CD4-positive, alpha-beta T cell (primary cell): ENCODE measurements at places on chromosomes 1 and 21.

DNA sequence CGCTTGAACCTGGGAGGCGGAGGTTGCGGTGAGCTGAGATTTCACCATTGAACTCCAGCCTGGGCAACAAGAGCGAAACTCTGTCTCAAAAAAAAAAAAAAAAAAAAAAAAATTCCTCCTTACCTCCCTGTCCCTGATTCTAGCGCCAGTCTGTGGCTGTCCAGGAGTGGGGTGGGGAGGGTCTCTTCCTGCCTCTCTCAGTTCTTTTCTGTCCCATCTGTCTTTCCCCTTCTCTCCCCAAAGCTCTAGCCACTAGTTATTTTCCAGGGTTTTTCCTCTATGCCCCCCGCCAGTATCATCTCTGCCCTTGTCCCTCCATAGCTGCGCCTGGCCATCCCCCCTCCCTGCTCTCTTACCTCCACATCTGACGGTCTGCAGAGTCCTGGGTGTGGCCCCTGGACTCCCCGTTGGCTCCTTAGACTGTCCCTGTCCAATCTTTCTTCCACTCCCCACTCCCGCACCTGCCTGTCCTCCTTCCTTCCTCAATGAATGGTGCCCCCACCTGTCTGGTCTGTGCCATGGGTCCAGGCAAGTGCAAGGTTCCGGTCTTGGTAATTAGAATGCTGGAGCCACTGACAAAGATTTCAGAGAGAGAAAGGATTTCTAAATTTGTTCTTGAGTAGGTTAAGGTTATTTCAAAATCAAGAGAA lies 1.6 kb upstream of the TMEM63A start:
- DNase-seq: no peak

- no peak for DNase-seq
Measured at GRCh38 chr1:83918688-83919285, 80.1 kb downstream of the TTLL7 start.

DNA sequence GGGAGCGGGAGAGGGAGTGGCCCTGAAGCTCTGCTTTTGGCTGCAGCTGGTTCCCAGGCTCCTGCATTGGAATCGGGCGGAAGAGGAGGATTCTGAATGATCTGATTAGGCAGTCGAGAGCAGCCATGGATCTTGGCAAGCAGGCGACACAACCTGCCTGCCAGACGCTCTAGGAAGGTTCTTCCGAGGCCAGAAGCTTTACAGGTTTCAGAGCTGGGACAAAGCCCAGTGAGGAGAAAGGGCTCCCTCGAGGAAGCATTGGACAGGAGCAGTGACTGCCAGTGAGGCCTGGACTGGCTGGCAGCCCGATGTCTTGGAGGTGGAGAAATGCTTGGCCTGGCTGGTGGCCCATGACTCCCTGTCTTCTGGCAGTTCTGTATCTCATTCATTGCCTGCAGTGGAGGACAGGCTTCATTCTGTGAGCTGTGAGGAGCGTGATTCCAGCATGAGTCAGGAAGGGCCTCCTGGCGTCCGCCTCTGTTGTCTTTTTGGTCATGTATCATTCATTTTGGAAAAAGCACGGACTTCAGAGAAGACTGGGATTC lies 132.7 kb upstream of the IPO9 start:
- DNase-seq: no peak

DNA sequence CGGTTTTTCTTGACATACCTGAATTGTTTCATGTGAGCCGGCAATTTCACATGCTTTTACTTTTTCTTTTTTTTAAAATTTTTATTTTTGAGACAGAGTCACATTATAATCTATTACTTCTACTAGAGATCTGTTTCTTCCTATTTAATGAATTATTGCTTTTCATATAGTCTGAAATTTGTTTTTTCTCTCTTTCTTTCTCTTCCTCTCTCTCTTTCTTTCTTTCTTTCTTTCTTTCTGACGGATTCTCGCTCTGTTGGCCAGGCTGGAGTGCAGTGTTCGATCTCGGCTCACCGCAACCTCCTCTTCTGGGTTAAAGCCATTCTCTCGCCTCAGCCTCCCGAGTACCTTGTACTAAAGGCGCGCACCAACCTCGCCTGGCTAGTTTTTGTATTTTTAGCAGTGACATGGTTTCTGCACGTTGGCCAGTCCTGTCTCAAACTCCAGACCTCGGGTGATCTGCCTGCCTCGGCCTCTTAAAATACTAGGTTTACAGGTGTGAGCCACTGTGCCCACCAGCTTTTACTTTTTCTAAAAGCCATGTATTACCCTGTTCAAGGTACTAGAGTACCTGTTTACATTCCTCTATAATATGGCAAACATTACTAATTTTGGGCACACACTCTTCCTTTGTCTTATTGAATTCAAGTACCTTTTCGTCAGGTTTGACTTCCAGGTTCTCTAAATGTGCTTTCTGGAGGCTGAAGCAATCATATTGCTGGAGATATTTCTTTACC lies 86.5 kb upstream of the RHOU start:
- DNase-seq: no peak

GRCh38 chr1:201504799-201505502 lies 2.0 kb downstream of the CSRP1 start:
- no peak for DNase-seq

DNA sequence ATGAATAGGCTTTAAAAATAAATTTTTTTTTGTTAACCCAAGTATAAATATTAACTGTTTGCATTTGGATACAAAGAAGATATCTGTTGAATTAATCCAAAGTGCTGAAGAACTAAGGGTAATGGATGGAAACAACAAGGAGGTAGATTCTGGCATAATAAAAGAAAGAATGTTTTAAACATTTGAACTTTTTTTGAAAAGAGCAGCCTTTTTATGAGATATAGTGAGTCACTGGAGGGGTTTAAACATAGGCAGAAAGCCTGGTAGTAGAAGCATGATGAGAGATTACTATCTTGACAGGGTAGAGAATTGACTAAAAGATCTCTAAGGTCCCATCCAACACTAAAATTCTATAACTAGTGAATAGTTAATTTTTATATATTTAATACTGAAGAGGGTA lies 2.7 kb downstream of the MIER1 start:
- DNase-seq: no peak

DNA sequence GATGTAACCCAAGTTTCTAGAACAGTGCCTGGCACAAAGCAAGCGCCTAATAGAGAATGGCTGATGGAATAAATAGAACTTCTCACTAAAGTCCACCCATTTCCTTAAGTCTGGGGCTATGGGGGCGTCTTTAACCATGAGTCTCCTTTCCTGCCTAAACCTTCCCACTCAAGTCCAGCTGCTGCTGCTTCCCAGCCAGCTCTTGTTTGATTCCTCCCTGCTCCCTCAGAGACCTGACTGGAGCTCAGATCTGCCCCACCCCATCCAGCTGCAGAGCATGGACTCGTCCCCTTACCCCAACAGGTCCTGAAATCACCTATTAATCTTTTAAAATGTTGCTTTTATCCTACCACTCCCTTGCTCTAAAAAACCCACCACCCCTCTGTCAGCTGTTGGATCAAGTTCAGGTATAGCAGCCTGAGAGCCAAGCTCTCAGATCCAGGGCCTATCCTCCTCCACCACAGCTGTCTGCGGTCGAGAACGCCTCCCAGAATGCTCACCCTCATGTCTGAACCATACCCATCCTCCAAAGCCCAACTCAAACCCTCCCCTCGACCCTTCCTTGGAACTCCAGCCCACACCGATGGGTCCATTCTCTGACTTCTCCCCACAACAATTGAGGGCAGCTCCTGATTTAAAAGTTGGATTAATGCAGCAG lies 12.8 kb upstream of the GALNT2 start:
- DNase-seq: no peak

DNA sequence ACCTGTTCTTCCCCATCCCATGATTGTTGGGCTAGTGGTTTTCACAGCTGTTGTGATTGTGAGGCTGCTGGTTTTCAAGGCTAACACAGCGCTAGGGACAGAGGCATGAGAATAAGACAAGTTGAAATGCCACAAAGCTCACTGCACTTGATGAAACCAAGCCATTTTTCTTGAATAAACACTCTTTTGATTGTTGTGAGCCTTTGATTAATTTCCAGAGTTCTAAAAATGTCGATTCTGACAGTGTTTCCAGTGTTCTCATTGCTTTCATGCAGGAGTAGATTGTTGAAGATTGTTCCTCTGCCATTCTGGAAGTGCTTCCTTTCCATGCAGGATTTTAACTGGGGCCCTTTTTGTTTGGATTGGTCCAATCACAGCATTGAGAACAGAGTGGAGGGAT lies 134.9 kb upstream of the GRIK3 start:
- no peak for DNase-seq

DNA sequence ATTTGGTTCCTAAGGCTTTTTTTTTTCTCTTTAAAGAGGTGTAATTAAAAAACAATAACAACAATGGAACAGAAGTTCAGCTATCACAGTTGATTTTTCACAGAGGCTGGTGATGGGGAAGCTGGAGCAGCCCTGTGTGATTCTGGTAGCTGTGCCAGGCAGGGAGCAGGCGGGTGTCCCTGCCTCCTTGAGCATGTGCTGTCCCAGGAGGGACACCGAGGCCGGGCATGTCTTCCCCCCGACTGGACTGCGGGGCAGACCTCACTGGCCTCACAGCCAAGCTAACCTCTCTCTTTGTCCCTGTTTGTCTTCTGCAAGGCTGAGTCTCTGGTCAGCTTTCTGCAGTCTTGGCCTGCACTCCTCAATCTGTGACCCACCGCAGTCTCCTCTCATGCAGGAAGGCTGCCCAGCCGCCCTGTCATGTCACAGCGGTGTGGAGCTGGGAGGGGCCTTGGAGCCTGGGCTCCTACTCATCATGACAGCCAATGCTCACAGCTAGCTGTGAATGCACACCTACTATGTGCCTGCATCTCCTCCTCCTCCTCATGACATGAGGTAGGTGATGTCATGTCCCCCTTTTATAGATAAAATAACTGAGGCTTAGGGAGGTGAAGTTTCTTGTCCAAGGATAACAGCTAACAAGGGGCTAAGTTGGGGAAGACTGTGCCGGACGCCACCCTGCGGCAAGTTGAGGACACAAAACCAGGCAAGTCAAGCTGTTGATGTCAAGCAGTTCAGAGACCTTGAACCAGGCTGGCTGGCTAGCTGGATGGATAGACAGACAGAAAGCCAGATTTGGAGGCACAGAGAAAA lies 10.3 kb upstream of the ACTL8 start:
- no peak for DNase-seq

DNA sequence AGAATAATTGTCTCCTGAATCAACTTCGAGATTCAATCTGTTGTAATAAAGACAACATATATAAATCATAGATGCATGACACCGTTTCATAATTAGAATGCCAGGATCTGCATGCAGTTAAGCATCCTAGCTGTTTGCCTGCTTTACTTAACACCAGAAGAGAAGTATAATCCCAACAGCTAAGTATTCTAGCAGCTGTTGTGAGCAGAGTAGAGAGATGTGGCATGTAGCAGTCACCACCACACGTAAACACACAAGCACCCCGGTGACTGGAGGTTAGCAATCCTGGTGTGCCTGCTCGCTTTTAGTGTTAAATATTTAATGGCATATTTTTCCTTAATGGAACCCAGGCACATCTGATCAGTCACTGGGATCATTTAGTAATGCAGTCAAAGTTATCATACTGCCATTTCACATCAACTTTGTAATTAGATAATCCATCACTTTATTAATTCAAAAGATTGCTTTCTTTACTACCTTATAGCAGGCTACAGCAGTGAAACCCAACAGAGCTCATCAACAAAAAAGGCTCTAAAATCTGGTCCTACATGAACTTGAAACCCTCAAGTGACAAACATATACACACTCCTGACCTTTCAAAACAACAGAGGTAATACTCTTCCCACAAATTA lies 187.9 kb downstream of the SMYD3 start:
- DNase-seq: no peak

- DNase-seq: no peak
Measured at GRCh38 chr1:228177183-228177475, 11.5 kb downstream of the IBA57 start.

DNA sequence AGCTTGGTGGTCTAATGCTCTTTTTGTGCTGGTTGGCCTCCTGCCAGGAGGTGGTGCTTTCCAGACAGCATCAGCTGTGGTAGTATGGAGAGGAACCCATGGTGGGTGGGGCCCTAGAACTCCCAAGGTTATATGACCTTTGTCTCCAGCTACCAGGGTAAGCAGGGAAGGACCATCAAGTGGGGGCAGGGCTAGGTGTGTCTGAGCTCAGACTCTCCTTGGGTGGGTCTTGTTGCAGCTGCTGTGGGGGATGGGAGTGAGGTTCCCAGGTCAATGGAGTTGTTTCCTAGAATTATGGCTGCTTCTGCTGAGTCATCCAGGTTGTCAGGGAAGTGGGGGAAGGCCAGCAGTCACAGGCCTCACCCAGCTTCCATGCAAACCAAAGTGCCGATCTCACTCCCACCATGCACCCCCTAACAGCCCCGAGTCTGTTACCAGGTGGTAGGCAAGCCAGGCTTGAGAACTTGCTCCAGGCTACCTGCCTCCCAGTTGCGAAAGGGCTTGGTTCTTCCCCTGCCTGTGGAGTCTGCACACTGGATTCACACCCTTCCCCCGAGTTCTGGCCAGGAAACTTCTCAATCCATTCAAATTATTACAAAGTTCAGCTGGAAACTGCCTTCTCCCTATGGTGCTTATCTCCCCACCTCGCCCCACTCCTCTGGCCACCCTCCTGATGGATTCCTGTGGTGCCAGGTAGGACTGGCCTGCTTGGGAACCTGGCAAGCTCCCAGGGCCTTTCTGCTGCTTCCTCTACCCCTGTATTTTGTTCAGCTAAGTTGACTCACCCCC lies 37.8 kb downstream of the DRAM2 start:
- DNase-seq: no peak

DNA sequence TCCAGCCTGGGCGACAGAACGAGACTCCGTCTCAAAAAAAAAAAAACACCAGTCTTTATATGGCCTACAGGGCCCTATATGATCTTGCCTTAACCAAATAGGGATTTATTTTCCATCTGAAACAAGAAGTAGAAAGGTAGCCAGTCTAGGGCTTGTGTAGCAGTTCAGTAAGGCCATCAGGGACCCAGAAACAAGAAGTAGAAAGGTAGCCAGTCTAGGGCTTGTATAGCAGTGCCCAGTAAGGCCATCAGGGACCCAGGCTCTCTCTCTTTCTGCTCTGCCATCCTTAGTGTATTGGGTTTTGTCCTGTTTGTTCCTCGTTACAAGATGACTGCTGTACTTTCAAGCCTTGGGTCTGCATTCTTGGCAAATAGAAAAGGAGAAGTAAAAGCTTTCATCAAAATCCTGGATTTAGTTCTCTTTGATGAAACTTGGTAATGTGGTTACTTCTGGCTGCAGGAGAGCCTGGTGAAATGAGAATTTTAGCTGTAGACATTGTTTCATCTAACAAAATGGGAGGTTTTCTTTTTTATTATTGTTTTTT lies 46.1 kb downstream of the PKN2 start:
- no peak for DNase-seq

- DNase-seq: no peak
Measured at GRCh38 chr1:89966656-89967055, 28.3 kb upstream of the ZNF326 start.

- no peak for DNase-seq
Measured at GRCh38 chr1:248813546-248813945, 12.2 kb downstream of the SH3BP5L start.
